ENCODE measurements at places on chromosomes 16 and 17.
A peak's percentile ranks its signal among the peaks of the same experiment; 100 is the strongest.

- DNase-seq = no peak
Observed at GRCh38 chr17:1511290-1511689, 5.1 kb downstream of the INPP5K start.

DNA sequence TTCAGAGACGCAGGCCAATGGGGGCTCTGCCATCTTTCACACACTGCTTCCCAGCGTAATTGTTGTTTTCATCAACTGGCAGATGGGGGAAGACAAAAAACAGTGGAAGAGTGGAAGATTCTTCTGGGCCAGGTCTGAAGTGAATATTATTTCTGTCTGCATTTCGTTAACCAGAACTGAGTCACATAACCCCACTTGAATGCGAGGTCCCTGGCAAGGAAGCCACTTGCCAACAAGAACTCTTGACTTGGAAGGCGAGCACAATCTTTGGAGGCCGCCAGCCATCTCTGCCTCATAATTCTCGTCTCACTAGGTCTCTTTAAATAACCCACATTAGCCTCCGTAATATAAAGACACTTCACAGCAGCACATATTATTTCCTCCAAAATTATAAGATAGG is 75.4 kb downstream of the CYB561 start:
- no peak for DNase-seq

GRCh38 chr17:61447358-61447757 is 4.9 kb upstream of the TBX4 start:
- DNase-seq = no peak

DNA sequence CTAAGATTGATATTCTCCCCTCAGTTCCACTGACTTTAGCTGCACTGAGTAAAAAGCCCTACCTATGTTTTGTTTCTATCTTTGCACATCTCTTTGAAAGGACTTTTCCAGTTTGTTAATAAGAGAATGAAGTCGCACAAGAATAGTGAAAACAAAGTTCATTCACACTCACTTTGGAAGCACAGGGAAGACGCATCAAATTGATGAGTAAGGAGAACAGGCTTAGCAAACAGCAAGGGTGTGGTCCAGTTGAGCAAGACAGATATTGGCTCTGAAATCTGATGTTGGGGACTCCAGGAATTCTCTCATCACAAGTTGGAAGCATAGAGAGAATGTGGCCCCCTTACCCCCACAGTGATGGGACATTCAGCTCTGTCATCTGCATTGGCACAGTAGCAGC is 221.3 kb downstream of the CDH11 start:
- DNase-seq = no peak

DNA sequence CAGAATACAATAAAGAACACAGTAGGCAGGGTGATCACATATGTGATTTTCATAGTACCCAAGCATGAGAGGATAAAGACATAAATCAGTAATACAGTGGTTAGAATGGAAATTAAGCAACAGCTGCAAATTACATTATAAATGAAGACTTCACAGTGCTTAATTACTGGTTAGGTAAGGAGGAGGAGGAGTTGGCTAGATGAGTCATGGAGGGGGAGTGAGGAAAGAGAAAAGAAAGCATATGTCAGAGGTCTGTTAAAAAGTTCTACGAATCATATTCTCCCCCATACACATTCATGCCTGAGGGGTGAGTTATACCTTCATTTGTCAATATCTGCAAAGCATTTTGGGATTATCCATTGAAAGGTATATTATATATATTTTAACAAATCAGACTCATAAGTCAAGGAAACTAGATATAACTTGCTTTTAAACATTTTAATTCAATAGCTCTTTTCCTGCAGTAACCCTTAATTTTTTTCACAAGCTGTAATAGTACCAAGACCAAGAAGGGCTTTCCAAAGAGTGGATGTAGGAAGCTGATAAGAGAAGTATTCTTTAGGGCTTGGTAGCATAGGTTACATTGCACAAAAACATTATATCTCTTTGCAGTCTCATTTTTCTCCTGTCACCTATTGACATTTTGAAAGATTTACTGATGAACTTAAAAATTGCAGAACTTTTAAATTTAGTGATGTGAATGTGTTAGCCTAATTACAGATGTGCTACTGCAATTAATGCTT is 99.3 kb downstream of the STXBP4 start:
- DNase-seq = no peak

- no peak for DNase-seq
Observed at GRCh38 chr17:56064506-56064905, 88.8 kb upstream of the ANKFN1 start.

DNA sequence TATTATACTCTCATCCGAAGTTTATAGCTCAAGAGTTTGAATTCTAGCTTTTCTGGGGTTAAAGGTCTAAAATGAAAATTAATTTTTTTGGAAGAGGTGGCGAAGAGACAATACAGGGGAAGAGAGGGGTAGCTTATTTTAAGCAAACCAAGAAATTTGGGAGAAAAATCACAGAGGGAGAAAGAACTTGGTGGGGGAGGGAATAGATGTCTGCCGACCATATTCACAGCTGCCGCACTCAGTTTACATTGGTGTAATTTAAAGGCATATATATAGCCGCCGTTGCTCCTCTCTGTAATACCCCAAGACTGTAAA is 6.5 kb upstream of the ZFHX3 start:
- DNase-seq = no peak

DNA sequence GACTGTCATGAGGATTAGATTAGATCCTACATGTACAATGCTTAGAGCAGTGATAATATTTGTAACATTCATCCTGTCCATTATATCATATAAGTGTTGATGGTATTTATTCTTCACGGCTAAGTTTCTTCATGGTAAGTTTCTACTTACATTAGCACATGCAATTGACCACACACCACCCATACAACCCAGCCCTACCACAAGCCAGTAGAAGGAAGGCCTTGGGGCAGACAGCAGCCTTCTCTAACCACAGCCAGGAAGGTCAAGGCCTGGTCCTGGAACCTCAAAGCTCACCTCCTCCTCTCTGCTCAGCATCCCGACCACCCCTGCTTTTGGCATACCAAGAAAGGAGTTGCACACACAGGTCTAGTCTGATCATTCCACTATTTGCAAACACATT is 245.2 kb upstream of the SDK2 start:
- DNase-seq = no peak

DNA sequence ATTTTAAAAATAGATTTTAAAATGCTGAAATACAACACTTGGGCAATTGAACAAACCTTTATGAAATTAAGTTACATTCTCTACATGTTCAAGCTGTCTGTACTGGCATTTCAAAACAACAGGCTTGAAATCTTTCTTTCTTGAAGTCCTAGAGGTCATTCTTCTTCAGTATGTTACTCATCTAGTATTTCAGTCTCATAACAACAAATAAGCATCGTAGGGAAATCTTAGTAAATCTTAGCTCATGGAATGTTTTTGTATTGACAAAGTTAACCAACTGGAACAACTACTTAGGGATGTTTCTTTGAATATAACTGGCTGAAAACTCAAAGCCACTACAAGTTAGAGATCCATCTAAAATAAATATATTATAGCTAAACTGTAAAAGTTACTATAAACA is 96.6 kb downstream of the KIF2B start:
- no peak for DNase-seq

DNA sequence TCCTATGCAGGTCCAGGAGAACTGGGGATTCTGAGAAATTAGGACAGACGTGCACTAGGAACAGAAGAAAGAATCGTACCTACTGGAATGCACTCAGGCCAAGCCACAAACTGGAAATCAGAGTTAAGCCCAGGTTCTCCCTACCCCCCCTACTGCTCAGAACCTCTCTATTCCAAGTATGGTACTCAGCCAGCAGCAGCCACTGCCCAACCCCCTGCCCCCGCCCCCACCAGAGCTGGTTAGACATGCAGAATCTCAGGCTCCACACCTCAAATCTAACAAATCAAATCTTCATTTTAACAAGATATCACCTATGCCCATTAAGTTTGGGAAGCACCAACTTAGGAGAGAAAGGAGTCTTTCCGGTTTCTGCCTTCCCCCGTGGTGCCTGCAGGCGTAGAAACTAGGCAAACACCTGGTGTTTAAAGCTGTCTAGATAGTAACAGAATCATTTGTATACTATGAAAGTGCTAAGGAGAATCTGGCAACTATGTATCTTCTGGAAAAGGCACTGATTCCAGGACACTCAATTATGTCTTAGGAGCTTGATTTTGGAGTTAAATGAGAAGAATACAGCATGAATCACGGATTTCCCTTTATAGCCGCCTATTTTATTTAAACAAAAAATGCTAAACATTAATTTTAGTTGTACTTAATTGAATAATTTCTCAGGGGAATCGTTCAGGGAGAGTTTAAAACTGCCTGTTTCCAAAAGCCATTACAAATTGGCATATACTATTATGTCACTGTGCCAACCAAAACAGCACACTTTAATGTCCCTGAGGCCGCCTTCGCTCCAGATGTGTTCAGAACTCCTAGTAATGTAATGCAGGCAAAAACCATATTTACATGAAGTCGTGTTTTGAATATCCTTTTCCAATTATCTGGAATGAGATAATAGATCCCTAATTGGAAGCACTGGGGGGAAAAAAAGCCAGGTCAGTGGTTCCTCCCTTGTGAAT is 166.5 kb downstream of the STX8 start:
- DNase-seq = no peak

DNA sequence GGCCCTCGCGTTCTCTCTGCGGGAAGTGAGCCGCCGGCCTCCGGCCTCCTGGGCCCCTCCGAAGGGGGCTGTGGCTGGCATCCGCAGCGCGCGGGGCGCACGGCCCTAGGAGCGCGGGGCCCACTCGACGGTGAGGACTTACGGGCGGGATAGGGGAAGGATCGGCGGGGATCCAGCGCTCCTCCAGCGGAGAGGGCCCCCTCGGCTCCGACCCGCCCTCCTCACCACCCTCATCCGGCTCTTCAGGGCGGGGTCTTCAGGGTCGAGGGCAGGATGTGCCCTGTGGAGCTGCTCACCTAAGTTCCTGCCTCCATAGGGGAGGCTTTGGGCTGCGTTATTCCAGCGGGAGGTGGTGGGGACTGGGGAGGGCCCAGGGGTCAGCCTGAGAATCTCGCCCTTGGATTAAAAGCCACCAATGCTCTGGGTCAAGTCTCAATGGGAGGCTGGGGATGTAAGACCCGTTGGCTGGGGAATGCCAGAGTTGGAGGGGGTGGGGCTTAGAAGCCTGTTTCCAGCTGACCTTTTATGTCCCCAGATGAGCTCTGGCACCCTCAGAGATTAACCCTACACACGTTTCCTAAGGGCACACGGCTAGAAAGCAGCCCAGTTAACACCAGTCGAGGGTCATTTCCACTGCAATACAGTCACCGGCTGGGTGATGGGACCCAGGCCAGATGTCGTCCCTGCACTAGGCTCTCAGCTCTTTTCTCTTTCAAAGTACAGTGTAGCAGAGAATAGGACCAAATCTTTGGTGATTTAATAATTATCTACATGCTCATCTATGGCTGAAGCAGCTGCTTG is 13.4 kb downstream of the TBX2 start:
- no peak for DNase-seq

DNA sequence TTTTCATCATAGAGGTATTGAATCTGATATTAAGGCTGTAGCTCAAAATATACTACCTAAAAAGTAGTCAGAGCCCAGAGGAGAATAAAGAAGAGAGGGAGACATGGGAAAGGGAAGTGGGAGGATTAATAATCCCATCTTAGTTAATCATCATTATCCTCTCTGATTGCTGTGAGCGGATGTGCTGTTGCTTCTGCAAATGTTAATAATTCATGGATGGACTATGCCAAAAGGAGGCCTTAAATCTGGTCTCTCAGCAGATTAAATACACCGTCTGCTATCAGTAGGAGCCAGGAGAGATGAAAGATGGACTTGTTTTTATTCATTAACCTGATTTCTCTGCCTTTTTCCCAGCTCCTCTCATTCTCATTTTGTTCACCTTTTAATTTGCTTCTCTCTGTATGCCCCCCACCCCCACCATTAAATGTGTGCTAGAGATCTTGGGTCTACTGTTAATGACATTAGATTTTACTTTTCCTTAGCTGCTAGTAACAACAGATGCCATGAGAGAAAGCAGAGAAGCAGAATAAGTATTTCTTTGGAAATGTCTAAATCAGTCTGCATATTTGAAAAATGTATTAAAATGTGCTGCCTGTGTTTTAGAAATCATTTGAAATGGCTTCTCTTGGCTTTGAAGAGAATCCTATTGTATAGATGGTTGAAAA is 44.2 kb downstream of the NUP93 start:
- DNase-seq = no peak

GRCh38 chr16:84357191-84357651 is 11.1 kb upstream of the ATP2C2 start:
- no peak for DNase-seq

- no peak for DNase-seq
Observed at GRCh38 chr17:27306276-27306835, 12.4 kb downstream of the WSB1 start.

GRCh38 chr16:31868691-31869167 is 4.9 kb upstream of the ZNF267 start:
- peak; percentile 65 for DNase-seq

- no peak for DNase-seq
Observed at GRCh38 chr17:28397275-28397674, 8.7 kb downstream of the SLC46A1 start.

- DNase-seq = no peak
Observed at GRCh38 chr17:17779015-17779611, 57.7 kb downstream of the SREBF1 start.

GRCh38 chr17:73973586-73974409 is 229.7 kb upstream of the RPL38 start:
- DNase-seq = no peak

- DNase-seq = no peak
Observed at GRCh38 chr16:21257284-21257683, 20.8 kb downstream of the CRYM start.

DNA sequence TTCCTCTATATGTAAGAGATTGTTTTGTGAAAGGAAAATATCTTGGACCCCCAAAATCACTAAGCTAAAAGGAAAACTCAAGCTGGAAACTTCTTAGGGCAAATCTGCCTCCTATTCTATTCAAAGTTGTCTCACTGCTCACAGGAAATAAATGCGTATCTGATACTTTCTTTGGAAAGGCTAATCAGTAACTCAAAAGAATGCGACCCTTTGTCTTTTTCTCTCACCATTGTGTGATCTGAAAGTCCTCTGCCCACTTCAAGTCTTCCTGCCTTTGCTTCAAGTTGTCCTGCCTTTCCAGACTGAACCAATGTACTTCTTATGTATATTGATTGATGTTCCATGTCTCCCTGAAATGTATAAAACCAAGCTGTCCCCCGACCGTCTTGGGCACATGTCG is 157.3 kb downstream of the KIF2B start:
- no peak for DNase-seq

GRCh38 chr17:61291451-61292285 is 108.0 kb upstream of the TBX2 start:
- DNase-seq = no peak

GRCh38 chr17:12756786-12757185 is 32.5 kb upstream of the ARHGAP44 start:
- DNase-seq = no peak

GRCh38 chr17:70642059-70642458 is 472.7 kb downstream of the KCNJ2 start:
- DNase-seq = no peak

DNA sequence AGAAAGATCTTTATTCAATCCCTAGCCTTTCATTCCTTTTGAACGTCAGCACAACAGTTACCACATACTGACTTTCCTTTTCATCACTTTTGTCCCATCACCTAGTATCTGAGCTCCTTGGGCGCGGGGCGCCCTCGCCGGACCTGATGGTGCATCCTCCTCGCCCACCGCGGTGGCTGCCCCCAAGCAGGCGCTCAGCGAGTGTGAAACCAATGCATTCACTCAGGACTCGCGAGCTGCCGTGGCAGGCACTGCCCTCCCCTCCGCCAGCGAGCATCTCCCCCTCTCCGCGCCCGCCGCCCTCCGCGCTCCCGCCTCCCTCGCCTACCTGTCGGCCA is 756 bp downstream of the KLHL11 start:
- no peak for DNase-seq

GRCh38 chr17:63295288-63295687 is 150.8 kb downstream of the CYB561 start:
- DNase-seq = no peak

GRCh38 chr17:63304704-63305261 is 141.3 kb downstream of the CYB561 start:
- no peak for DNase-seq

Measured in activated naive CD8-positive, alpha-beta T cell treated with anti-CD3 and anti-CD28 coated beads, Interleukin-2, amount 50 U/mL, for 16 hours (primary cell).